NCI-H1092 (cell line): ENCODE measurements at places on chromosomes 3 and 15.

- DNase-seq: no peak
Measured at GRCh38 chr3:21237638-21238037, 513.4 kb downstream of the ZNF385D start.

DNA sequence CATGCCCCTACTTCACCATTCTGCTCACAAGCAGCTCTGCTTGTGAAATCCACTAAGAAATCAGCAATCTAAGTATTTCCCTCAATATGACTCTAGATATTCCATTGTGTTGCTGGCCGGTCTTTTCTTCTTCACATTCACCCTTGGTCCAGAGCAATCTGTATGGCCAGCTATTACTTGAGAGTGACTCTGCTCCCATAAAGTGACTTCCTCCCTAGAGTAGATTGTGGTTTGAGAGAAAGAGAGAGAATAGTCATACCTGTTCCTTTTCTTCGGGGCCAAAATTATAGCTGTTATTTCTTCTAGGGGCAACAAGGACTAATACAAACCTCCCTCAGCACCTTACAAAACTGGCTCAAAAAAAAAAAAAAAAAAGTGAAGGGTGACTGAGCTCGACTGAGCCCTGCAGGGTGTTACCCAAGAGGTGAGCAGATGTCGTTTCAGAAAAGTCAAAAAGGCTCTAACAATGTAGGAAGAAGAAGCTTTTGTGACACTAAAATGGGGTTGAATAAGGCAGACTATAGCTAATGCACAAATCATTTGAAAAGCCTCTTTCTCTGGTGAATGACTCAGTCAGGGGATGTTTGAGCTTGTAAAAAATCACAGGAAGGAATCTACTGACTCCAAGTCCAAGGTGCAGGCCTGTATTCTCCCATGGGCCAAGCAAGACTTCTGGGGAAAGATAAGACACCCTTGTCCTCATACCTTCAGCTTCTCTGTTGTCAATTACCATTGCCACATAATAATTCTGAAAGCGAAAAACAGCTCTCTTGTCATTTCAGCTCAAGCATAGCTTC is 161.0 kb upstream of the SLC24A5 start:
- no peak for DNase-seq

GRCh38 chr3:175009295-175009694 is 150.2 kb downstream of the NAALADL2 start:
- no peak for DNase-seq

- no peak for DNase-seq
Measured at GRCh38 chr3:122943828-122944190, 83.8 kb downstream of the SEMA5B start.
